NCI-H460 (cell line): ENCODE measurements at places on chromosomes 1 and 21.

- DNase-seq, result no peak
Observed at GRCh38 chr1:194731025-194731424, 1544.6 kb upstream of the B3GALT2 start.

GRCh38 chr1:109246141-109246551 lies 3.2 kb upstream of the CELSR2 start:
- no peak for DNase-seq

- DNase-seq, result peak; percentile 26
Observed at GRCh38 chr1:167221126-167221737, 546 bp downstream of the POU2F1 start.

- DNase-seq, result no peak
Observed at GRCh38 chr1:39648496-39648895, 9.1 kb upstream of the HEYL start.

- DNase-seq, result no peak
Observed at GRCh38 chr21:43332861-43333297, 94.1 kb downstream of the SIK1 start.

DNA sequence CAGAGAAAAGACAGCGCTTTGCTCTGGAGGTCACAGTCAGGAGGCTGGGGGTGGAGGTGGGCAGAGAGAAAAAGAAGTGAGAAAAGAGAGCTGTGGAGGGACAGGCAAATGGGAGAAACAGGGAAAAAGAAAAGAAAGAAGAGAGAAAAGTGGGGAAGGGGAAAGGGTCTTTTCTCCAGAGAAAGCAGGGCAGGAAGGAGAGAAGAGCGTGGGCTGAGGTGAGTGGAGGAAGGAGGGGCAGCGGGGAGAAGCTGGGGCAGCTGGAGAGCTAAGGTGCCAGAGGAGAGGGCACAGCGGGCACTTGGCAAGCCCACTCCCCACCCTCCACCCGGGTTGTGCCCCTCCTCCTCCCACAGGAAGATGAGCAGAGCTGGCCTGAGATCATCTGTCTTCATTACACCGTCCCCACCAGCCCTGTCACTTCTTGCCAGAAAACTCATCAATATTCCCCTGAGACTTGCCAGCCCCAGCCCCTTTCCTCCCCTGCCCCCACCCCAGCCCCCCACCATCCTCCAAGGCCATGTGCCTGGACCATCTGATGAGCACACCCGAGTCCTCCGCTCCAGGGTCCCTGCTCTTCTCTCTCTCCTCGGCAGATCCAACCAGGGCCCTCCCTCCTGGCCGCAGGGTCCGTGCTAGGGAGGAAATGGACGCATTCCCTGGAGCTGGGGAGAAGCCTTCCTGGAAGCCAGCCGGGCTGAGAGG lies 17.0 kb upstream of the BLACAT1 start:
- no peak for DNase-seq

GRCh38 chr1:175826705-175827104 lies 83.3 kb upstream of the TNR start:
- DNase-seq, result no peak

DNA sequence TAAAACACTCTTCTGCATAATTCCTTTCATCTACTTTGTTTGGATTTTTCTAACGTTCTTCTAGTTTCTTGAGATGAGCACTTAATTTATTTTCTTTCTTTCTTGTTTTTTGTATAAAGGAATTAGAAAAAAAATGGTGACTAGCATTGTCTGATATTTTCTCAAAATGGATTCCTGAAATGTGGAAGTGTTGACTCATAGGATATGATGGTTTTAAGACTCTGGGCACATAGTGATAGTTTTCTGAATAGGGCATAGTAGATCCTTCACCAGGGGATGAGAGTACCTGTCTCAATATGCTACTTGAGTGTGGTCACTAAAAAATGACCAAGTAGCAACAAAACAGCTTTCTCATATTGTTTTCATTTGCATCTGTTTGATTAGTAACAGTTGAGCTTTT lies 100.9 kb downstream of the PEX14 start:
- DNase-seq, result peak; percentile 9

DNA sequence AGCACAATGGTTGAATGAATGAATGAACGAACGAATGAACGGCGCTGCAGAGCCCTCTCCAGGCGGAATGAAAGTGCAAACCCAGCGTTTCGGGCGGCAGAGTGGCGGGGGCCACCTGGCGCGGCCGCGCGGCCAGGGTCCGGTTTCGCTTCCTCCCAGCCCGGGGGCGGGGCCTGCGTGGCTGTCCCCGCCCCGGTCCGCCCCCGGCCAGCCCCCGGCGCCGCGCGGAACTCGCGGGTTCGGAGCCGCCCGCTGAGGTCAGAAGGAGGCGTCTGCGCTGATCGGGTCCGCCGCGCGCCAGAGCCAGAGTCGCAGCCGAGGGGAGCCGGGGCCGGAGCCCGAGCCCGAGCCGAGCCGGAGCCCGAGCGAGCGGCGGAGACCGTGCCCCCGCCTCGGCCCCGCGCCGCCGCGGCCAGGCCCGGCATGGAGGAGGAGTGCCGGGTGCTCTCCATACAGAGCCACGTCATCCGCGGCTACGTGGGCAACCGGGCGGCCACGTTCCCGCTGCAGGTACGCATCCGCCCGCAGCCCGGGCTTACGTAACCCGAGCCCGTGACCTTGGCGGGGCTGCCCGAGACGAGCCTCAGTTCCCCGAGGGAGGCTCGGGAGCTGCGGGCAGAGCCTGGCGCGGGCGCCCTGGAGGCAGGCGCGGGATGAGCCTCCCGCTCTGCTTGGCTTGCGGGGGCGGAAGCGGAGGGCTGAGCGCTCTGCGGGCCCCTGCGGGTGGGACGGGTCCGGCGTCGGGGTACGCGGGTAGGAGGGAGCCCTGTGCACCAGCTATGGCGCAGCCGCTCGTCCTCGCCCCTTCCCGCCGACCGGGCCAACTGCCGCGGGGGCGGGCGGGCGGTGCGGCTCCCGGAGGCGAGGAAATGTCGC lies at the start of gene PDXK:
Gene PDXK, plus strand, starts transcription at position 258 of the 876 bp plus-strand sequence. Its CDS starts 166 bp downstream, at position 424.
- DNase-seq, result peak; percentile 62

DNA sequence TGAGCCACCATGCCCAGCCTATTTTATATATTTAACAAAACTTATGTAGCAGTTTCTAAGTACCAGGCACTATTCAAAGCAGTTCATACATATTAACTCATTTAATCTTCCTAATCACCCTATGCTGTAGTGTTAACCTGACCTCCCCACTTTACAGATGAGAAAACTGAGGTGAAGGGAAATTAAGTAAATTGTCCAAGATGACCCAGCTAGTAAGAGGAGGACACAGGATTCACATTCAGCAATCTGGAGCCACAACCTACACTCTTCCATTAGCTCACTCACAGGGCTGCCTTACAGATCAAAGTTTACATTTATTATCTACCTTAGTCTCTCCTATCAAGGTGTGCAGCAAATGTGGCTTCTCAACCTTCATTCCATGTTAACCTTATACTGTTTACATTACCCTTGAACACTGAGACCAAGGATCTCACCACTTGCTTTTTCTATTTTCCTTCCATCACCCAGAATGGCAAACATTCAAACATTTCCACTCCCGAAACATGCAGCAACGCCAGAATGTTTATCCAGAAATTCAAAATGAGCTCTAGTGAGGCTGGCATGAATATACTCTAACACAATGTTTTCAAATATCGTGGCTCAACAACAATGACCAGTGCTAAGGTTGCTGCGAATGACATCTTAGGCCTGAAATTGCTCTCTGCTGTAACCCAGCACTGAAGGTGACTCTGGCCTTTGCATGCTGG lies 24.5 kb downstream of the HIVEP3 start:
- DNase-seq, result no peak

- no peak for DNase-seq
Observed at GRCh38 chr1:50508040-50508586, 84.9 kb upstream of the DMRTA2 start.

GRCh38 chr1:208129487-208129886 lies 114.7 kb downstream of the PLXNA2 start:
- no peak for DNase-seq

DNA sequence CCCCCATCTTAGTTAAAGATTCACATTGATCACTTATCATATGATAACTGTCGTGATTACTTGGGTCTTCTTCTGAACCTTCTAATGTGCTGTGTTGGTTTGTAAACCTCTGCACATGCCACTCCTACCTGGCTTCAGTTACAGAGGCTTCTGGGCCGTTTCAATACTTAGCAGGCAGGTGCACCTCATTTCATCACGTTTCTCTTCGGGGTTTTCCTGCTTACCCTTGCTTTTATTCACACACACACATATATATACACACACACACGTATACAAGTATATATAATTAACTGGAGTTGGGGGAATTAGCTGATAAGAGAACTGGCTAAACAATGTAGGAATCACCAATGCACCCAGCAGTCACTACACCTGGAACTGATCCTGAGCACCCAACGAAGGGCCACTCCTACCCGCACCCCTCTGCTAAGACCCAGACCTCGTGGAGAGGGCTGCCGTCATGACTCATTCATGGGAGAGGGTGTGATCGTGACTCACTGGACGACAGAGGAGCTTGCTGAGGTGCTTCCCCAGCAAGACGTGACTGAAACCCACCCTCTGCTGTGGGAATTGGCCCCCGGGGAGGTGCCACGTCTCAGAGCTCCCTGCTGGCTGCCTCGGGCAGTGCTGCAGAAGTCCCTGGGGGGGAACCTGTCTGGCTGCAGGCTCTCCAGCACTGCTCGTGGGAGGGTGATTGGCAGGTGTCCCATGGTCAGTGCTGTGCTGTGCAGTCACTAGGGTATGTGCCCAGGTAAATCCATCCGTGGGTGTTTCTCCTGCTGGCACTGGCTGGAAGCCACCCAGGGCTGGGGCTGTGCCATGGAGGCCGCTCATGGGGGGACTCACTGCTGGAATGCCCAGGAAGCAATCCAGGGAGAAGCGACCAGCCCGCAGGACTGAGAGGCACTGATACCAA lies 166.6 kb downstream of the DYRK1A start:
- DNase-seq, result peak; percentile 41

- no peak for DNase-seq
Observed at GRCh38 chr1:60280256-60280655, 206.7 kb upstream of the C1orf87 start.

- no peak for DNase-seq
Observed at GRCh38 chr1:145961425-145962156, 2.8 kb downstream of the ANKRD34A start.

DNA sequence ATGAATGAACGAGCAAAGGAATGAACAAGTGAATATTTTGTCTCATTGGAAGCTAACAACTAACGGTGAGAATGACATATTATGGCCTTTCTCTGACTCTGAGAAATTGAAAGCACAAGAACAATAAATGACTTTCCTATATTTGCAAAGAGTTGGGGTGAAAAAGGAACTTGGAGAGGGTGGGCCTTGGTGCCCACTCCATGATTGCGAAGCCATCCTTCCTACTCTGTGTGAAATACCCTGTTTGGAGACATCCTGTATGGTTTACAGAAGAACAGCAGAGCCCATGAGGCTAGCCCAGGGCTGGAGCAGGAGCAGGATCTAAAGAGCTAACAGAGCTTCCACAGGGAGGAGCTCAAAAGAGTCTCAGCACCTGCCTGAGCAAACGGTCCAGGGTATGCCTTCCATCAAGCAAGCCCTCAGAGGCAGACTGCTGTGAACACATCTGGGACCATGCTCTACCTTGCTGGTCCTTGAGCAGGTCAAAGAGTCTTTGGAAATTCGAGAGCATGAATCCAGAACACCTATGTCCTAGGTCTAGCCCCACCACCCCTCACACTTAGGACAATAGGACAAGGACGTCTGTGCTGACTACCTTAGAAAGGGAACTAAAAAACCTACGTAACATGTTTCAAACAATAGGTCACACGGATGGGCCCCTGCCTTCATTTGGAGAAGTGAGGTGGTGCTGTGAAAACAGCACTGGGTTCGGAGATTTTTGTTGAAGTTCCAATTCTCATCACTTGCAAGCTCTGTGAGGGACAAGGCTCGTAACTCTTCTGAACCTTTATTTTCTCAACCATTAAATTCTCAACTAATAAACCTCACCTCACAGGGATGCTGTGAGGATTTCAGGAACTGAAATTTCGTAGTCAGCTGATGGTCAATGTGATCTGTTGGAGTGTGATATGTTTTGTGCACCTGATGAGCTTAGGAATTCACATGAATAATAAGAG lies 377.4 kb downstream of the RRAGC start:
- DNase-seq, result no peak

DNA sequence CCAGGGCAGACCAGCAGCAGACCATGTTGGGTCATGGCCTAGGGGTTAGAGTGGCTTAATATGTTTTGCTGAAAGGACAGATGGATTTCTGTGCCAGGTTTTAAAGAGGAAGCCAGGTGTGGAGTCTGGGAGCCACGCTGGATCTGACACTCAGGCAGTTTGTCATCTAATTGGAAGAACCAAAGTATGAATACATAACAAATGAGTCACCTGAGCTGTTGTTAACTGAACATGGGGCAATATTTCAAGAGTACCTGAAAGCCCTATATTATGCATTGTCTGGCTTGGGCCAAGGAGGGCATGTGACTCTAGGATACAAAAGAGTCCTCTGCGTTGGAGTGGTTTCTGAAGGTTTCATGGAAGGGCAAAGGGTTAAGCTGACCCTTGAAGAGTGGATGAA lies 70.6 kb downstream of the LMO4 start:
- DNase-seq, result no peak

DNA sequence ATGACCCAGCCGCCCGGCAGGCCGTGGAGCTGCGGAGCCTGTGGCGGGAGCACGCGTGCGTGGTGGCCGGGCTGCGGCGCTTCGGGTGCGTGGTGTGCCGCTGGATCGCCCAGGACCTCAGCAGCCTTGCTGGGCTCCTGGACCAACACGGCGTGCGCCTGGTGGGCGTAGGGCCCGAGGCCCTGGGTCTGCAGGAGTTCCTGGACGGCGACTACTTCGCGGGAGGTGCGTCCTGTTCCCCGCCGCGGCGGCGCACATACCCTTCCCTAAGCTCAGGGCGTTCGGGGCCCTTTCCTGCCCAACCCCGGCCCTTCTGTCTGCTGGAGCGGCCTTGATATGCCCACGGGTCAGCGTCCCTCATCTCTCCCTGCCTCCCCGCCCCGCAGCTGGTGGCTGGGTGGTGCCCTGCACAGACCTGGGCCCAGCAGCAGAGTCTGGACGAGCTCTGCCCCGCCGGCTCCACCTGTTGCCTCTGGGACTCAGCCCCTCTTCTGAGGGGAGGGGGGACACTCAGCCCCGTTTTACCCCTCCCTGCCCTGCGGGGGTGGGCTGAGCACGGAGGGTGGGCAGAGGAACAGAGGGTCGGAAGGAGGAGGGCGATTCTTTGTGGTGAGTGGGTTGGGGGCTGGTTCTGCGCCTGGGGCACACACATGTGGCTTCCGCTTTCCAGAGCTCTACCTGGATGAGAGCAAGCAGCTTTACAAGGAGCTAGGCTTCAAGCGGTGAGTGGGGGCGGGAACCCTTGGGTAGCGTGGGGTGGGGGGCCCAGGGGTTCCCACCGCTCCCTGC lies 688 bp downstream of the PRXL2B start:
- DNase-seq, result no peak

- no peak for DNase-seq
Observed at GRCh38 chr1:85179522-85179921, 21.3 kb downstream of the SYDE2 start.

GRCh38 chr1:152408664-152409063 lies 5.4 kb downstream of the CRNN start:
- DNase-seq, result no peak

DNA sequence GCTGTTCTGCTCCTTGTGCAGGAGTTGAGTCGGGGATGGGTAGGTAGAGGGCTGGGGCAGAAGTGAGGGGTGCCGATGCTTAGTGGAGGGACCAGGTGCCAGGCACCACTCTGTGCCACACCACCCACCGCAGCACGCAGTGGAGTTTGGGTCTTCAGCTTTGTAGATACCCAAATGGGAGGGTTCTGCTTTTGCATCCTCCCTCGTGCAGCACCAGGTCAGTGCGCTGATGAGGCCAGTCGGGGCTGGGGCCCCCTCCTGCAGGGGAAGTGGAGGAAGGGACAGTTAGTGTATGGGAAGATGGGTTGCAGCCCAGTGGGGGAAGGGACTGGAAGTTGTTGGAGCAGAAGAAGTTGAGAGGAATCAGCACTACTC lies 244.0 kb downstream of the RHOU start:
- no peak for DNase-seq

- DNase-seq, result no peak
Observed at GRCh38 chr1:53069663-53070327, 7.8 kb downstream of the PODN start.
